NCI-H2107 (cell line): ENCODE measurements at places on chromosomes 2 and 18.

GRCh38 chr2:2400286-2401038 lies 69.4 kb upstream of the MYT1L start:
- DNase-seq, result no peak

- no peak for DNase-seq
Observed at GRCh38 chr2:67954093-67954748, 108.6 kb downstream of the C1D start.

- DNase-seq, result no peak
Observed at GRCh38 chr18:76134628-76135027, 360.4 kb downstream of the ZNF516 start.

- no peak for DNase-seq
Observed at GRCh38 chr2:215604606-215605005, 168.7 kb upstream of the FN1 start.

DNA sequence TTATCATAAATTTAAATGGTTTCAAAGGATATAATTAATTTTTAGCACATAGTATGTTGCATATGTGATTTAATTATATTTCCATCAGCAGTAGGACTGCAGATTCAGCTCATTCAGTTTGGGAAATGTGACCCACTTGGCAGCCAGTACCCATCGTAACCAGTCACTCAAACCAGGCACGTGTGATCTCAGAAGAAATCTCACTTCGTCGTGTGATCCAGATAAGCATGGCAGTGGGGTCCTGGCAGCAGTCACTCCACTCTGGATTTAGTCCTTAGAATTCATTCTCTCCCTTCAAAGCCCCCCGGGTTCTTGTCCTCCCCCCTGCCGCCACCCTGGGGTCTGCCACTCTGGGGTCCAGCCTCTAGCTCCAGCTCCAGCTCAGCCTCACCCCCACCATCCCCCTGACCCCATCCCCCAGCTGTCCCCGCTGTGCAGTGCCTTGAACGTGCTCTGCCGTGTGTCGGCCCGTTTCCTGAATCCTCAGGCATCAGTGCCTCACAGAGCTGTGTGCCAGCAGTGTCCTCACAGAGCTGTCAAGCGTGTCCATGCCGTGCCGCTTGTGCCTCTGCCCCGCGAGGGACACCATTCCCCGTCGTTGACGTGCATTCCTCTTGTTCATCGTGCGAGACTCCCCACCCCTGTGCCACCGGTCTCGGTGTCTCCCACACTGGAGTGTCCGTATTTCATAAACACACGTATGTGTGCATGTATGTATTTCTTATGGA lies 34.8 kb downstream of the TRAPPC12 start:
- DNase-seq, result no peak

DNA sequence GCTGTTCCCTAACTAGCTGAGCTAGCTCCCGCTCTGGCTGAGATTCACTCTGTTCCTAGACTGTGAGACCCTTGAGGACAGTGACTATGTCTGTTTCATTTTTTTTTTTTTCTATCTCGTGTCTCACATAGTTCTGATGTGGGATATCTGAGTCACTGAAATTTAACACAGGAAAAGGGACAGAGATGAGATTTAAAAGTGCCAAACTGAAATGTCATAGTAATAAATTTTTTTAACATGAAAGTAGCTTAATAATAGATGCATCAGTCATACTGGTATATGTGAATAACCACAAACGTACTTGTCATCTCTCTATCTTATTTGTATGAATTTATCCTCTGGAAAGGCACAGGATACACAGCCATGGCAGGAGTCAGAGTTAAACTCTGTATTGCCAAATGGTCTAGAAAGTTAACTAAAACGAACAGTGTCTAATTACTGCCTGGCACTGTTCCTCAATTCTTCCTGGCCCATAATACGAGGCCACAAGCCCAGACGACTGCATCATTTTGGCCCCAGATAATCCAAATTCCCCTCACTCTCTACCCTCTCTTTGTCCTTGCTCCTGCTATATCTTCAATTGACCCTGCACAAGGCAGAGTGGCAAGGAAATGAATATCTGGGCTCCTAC lies 87.5 kb downstream of the SATB2 start:
- DNase-seq, result no peak

- DNase-seq, result peak; percentile 92
Observed at GRCh38 chr18:48290162-48290926, 118.8 kb downstream of the ZBTB7C start.

- DNase-seq, result no peak
Observed at GRCh38 chr2:42962508-42962953, 170.1 kb upstream of the HAAO start.

GRCh38 chr2:204705243-204705932 lies 160.1 kb downstream of the PARD3B start:
- peak; percentile 15 for DNase-seq

DNA sequence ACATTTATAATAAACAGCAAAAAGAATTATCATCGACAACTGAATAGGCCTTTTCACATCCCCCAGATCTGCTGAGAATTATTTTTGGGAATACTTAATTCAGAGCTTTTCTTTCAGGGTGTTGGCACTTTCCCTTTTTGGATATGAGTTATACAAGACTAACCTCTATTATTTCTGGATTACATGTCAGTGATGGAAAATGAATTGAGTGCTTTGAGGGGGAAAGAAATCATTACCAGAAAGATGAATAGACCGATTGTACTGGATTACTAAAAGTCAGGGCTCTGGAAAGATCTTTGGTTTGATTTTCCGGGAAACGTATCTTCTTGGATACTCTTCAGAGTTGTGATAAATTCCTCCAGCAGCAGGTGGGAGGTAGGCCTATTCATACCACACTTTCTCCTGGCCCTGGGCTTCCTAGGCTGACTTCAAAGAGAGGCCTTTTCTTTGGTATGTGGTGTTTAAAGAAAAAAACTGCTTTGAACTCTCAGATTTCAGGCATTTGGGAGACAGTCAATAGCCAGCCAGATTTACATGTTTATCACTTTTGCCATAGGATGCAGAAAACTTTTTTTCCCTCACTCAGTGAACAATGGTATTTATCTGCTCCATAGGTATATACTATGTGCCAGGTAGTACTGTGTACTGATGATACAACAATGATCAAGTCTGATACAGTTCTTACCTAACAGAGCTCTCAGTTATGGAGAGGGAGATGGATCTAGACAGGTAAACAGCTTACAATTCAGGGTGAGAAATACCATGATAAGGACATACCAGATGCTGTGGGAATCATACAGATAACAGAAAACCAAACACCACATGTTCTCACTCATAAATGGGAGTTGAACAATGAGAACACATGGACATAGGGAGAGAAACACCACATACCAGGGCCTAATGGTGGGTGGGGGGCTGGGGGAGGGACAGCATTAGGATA lies 63.3 kb upstream of the ACTR3 start:
- DNase-seq, result no peak

DNA sequence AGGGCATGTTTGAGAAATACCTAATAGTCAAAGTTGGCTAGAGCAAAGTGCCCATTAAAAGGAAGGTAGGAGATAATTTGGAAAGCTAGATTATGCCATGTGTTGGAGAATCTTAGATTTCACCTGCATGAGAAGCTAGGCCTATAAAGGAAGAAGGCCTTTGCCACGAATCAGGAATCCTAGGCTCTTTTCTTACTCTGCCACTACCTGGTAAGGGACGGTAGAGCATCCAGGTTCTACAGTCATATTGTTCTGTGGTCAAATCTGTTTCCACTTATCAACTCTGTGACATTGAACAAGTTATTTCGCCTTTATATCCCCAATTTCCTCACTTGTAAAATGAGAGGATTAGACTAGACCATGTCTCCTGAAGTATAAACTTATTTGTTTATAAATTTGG lies 3.6 kb upstream of the KCNJ3 start:
- DNase-seq, result no peak

- no peak for DNase-seq
Observed at GRCh38 chr2:189797902-189798301, 13.7 kb downstream of the PMS1 start.

DNA sequence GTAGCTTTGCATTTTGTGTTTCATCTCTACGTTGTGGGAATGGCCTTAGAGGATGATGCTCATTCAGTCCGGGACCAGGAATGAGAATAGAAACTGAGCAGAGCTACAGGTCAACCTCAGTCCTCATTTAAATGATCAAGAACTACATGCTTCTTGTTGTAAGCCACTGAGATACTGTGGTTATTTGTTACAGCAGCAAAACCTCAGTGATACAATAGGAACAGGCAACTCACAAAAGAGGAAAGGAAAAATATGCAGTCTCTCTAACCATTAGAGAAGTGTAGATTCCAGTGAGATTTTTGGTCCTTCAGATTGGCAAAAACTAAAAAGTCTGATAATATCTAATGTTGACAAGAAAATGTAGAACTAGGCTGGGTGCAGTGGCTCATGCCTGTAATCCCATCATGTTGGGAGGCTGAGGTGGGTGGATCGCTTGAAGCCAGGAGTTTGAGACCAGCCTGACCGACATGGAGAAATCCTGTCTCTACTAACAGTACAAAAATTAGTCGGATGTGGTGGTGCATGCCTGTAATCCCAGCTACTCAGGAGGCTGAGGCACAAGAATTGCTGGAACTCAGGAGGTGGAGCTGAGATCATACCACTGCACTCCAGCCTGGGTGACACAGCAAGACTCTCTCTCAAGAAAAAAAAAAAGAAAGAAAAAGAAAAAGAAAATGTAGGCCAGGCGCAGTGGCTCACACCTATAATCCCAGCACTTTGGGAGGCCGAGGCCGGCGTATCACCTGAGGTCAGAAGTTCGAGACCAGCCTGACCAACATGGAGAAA lies 13.3 kb downstream of the CHCHD5 start:
- DNase-seq, result no peak

DNA sequence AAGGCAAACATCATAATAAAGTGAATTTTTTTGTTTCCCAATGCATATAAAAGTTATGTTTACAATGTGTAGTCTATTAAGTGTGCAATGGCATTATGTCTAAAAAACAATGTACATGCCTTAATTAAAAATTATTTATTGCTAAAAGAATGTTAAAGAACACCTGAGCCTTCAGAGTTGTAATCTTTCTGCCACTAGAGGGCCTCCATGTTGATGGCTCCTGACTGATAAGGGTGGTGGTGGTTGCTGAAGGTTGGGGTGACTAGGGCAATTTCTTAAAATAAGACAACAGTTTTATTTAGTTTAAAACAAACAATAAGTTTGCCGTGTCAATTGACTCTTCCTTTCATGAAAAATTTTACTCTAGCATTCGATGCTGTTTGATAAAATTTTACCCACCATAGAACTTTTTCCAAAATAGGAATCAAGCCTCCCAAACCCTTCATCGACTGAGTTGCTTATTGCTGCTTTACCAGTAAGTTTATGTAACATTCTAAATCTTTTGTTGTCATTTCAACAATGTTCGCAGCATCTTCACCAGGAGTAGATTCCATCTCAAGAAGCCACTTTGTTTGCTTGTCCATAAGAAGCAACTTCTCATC lies 32.3 kb downstream of the MAP3K2 start:
- no peak for DNase-seq

DNA sequence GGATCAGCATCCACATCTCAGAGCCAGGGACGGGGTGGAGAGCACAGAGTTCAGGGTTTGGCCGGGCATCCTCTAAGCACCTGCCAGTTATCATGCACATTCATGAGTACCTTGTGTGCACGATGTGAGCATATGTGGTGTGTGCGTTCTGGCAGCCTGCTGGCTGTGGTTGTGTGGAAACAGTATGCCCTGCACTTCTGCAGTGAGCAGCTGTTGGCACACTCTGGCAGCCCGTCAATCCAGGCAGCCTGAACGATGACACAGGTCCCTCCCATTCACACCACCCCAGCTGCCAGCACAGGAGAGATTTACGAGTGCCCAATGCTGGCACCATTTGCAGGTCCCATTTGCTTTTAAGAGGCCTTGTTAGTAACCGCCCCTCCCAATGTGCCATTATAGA lies 74.2 kb downstream of the CD8B2 start:
- no peak for DNase-seq

DNA sequence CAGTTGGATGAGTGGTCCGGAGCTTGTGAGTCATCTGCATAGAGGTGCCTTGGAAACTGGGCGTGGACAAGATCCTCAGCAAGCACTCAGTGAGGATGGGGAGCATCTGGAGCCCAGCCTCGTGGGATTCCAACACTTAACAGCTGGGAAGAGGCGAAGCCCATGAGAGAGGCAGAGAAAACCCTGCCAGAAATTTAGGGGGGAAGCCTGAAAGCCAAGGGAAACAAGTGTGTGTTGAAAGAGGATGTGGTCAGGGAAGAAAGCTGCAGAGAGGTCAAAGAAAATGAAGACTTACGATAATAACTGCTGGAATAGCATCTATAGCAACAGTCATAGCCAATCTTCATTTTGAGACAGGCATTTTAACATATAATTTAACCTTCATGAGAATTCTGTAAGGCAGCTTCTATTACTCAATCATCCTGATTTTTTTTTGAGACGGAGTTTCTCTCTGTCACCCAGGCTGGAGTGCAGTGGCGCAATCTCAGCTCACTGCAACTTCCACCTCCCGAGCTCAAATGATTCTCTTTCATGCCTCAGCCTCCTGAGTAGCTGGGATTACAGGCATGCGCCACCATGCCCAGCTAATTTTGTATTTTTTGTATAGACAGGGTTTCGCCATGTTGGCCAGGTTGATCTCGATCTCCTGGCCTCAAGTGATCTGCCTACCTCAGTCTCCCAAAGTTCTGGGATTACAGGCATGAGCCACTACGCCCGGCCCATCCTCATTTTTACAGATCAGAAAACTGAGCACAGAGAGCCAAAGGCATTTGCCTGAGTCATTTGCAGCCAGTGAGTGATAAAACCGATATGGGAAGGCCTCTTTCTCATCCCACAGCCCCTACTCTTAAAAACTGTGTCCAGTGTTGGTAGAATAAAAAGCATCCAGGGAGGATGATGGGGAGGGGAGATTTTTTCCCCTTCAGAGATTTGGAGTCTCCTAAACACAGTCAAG lies 214.4 kb upstream of the EPAS1 start:
- no peak for DNase-seq

- no peak for DNase-seq
Observed at GRCh38 chr2:216949700-216950413, 90.0 kb upstream of the TNP1 start.

DNA sequence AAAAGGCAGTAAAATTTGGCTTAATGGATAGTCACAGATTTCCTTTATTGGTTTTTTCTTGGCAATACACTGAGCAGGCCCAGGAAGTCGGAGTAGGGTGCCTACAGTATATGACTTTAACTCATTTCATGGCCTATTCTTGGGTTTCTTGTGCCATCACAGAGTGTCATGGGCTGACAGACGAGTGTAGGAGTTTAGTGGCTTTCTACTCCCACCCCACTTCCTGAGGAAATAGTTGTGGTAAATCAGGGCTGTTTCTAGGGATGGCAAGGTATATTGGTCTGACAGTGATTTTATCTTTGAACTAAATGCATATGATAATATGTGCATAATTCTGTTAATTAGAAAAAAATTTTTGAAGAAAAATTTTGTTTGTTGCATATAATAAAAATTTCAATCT lies 100.1 kb downstream of the PLCL1 start:
- DNase-seq, result no peak

DNA sequence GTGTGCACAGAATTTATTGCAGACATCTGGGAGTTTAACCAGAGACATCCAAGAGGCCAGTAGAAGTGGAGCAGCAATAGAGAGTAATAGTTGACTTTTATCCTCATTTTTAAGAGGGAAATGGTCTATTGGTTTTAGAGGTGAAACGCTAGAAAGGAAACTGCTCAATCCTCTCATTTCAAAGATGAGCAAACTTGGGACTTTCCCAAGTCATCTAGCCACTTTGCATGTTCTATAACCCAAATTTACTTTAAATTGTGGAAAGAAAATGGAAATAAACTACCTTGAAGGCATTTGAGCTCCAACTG lies 601.7 kb downstream of the ARHGAP15 start:
- no peak for DNase-seq

- DNase-seq, result no peak
Observed at GRCh38 chr2:225437319-225437718, 37.8 kb downstream of the NYAP2 start.
